Stimulated activated CD4-positive, alpha-beta T cell treated with anti-CD3 and anti-CD28 coated beads, Interleukin-2, amount 100 ng/mL, for 24 hours (primary cell): ENCODE measurements at places on chromosomes 6 and 20.
A peak's percentile ranks its signal among the peaks of the same experiment; 100 is the strongest.

DNA sequence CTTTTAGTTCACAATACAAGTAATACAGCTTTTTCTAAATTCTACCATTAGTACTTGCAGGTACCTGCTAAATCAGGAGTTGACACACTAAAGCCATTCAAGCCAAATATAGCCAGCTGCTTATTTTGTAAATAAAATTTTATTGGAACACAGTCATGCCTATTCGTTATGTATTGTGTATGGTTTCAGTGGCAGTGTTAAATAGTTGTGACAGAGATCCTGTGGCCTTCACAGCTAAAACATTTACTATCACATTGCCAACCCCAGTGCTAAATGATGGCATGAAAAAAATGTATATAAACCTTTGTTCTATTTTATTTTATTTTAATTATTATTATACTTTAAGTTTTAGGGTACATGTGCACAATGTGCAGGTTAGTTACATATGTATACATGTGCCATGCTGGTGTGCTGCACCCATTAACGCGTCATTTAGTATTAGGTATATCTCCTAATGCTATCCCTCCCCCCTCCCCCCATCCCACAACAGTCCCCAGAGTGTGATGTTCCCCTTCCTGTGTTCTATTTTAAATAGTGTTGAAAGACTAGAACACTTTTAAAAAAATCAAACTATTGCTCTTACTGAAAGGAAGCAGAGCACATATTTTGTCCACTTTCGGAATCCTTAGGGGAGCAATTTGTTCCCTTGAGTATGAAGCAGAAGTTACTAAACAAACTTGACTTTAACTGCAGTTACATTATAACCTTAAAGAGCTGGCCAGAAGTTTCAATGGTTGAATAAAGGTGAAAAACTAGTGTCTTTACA, 115.7 kb downstream of the PRIM2 start:
- DNase-seq: no peak

DNA sequence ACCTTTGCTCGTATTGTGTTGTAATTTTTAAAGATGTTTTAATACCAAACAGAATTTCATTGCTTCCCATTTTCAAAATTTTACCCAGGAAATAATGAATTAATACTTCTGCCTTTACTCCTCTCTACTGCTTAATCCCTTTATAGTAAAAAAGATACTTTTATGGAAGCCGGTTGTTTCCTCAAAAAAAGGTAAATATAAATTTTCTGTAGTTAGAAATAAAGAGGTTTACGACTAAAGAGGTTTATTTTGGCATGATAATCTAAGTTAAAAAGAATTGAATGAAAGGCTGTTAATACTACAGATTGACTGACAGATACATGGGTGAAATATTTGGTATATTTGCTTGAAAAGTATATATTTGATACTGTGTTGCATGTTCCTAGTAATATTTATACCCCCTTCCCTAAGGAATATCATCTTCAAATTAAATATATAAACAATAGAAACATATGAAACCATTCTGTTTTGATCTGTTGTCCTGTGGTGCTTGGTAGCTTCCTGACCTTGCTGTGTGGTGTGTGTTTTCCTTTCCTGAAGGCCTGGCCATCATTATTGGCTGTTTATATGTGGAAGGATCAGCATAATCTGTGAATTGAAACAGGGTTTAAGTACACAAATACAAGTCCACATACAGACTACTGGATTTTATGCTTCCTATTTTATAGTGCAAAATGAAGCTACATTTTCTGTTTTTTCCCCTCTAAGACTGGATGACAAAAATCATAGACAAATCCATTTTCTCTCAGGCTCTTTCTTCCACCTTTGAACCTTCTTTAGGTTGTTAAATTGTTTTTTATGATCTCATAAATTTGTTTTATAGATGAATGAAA, 2.3 kb downstream of the LIN28B start:
- DNase-seq: no peak

- peak; percentile 84 for DNase-seq
Measured at GRCh38 chr6:159104163-159104925, 59.6 kb upstream of the TAGAP start.

DNA sequence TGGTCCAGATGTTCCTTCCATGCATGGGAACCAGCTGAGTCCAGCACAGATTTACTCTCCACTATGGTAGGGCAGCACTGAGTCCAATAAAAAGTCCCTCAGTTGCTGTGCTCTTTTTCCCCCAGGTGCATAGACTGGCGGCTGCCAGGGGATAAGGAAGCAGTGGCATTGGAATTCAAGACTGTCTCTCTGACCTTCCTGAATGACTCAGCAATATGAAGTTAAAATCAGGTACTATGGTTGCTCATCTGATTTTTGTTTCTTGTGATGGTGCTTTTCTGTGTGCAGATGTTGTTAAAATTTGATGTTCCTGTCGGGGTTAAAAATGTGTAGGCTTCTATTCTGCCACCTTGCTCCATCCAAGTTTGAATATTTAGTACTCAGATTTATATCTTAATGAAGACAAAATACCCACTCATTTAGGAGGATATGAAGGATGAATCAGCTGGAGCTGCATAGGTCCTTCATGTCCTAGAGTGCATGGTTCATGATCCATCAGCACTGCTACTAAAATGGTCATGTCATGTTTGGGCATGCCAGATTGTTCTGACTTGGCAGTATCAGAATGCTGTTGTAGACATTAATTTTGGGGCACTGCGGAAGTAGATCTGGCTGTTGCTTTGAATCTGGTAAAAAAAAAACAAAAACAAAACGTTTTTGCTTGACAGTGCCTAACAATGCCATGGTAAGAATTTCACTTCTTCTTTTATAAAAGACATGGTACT, 321.2 kb upstream of the MAP3K7 start:
- DNase-seq: no peak

- no peak for DNase-seq
Measured at GRCh38 chr20:62132421-62132820, 10.1 kb downstream of the LSM14B start.

DNA sequence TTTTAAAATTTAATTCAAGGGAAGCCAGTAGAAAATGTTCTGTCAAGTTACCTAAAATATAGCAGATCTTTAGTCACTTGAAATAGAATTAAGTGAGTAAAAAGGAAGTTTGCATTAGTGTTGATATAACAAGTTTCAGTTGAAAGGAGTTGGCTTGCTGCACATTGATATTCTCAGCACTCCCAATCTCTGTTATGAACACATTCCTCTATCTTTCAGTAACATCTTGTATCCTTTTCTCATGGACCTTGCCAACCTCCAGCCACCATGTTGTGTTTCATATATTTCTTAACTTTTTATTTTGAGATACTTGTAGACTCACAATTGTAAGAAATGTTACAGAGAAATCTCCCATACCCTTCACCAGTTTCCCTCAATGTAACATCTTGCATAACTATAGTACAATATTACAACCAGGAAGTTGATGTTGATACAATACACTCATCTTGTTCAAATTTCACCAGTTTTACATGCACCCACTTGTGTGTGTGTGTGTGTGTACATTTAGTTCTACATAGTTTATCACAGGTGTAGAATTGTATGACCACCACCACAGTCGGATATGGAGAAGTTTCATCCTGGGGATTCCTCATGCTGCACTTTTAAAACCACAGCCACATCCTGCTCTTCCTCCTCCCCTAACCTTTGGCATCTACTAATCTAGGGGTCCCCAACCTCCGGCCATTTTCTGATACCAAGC, 20.2 kb upstream of the PAQR8 start:
- DNase-seq: no peak

DNA sequence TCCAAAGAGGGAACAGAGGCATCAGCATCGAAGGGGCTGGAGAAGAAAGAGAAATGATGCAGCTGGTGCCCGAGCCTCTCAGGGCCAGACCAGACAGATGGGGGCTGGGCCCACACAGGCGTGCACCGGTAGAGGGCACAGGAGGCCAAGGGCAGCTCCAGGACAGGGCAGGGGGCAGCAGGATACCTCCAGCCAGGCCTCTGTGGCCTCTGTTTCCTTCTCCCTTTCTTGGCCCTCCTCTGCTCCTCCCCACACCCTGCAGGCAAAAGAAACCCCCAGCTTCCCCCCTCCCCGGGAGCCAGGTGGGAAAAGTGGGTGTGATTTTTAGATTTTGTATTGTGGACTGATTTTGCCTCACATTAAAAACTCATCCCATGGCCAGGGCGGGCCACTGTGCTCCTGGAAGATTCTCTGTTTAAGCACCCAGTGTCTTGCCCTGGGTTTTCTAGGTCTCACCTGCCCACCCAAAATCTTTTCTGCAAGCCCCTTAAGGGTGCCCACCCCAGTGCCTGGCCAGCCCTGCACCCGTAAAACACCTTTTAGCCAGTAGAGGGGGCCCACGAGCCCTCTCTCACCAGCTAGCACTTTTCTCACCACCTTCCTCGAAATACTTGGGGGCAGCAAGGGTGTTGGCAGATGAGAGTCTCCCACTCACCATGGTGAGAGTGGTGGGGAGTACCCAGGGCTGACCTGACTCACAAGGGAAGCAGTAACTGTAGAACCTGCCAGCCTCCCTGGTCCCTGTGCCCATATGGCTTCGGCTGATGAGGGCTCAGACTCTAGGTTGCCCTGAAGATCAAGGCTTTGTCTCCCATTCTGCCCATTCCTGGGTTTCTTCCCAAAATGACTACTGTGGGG, 35.7 kb upstream of the ID1 start:
- DNase-seq: peak; percentile 76

- DNase-seq: no peak
Measured at GRCh38 chr6:168440520-168441433, at the start of gene SMOC2. Gene SMOC2, plus strand, starts transcription at chr6:168441184. Its CDS starts 187 bp downstream, at chr6:168441371.

DNA sequence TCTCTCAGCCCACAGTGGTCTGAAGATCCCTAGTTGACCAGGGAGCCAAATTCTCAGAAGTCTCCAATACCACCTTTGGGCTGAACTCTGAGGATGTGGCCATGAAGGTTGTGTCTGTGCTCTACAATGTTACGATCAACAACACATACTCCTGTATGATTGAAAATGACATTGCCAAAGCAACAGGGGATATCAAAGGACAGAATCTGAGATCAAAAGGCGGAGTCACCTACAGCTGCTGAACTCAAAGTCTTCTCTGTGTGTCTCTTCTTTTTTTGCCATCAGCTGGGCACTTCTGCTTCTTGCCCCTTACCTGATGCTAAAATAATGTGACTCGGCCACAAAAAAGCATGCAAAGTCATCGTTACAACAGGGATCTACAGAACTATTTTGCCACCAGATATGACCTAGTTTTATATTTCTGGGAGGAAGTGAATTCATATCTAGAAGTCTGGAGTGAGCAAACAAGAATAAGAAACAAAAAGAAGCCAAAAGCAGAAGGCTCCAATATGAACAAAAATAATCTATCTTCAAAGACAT, 17.7 kb upstream of the VSX1 start:
- no peak for DNase-seq

- DNase-seq: no peak
Measured at GRCh38 chr6:133359256-133359655, 118.1 kb downstream of the EYA4 start.

GRCh38 chr6:15039136-15039535, 206.7 kb upstream of the JARID2 start:
- DNase-seq: no peak

DNA sequence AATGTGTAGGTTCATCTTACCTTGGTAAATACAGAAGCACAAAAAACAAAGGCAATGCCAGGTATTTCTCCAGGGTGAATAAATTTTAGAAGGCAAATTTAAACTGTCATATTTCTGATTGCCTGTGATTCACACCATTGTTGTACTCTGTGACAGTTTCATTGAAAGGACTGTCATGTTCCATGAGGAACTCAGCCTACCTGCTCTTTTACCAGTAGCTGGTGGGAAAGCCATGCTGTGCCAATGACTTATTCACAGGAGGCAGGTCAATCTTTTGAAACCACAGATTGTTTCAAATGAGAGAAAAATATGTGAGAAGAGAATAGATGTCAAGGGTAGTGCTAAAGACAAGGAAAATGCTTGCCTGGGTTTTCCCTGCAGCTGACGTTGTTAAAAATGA, 206.4 kb downstream of the LAMA2 start:
- no peak for DNase-seq

DNA sequence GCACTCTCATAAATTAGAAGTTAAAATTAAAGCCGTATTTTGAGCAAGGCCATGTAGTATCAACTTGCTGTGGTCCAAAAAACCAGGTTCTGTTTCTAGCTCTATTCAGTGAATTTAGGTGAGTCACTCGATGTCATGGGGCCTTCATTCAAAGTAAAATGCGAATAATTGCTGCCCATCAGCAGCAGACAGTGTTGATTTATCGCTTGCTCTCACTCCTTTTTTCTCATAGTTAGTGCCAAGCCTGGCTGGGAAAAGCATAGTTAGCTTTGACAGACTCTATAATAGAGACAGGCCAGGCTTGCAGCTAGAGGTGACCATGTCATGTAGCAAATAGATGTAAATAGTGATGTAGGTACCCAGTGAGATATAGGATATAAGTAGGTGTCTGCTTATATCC, 136.0 kb downstream of the EDN1 start:
- no peak for DNase-seq

DNA sequence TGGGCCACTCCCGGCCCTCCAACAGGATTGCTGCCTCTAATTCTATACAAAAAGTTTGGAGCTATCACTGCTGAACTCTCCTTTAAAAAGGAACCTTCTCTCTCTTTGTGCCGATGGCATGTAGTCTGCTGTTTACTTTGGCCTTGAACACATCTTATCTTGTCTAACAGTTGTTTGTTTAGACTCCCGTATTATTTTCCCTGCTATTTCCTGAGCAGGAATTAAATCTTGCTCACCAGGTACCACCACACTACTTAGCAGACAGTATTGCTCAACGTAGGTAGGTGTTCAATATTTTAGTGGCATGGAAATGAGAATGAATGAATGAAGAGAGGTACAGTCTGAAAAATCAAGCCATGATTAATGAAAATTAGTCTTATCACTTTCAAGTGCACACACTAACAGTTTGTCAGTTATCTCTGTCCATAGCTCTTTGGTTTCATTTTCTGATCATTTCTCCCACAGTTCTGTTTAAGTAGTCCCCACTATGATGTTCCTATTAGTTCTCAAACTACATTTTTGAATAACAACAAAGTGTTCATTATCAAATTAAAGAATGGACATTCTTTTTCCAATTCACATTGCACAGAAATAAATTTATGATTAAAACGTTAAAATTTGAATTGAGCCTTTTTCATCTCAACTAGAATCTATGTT, 6.8 kb upstream of the HEY2 start:
- DNase-seq: no peak

DNA sequence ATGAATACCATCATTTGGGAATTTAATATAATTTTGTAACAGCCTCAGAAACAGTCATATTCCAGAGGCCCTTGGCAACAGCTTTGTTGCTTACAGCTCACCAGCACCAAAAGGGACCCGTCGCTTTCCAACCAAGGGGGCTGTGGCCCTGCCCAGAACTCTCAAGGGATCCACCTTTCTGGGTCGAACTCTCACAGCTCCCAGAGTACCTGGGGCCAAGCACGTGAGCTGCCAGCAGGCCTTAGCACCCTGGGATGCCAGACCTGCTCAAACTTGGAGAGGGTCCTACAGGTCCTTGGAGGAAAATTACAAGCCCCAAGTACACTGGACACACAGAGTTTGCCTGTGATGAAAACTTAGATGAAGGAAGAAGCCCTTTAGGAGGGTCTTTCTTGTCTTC, 66.6 kb downstream of the SNX5 start:
- DNase-seq: no peak

GRCh38 chr20:18985551-18985950, 172.0 kb downstream of the SCP2D1 start:
- DNase-seq: no peak

GRCh38 chr6:133682506-133683307, 206.2 kb upstream of the TCF21 start:
- no peak for DNase-seq
